Lower lobe of right lung (tissue), 2 donors: ENCODE measurements at places on chromosomes 12 and 14. TPM values are rescaled to one million over a fixed set of nuclear protein-coding genes. Genes with fewer than 3 reads are reported as not detected.

USP15 gene
- total RNA-seq: 91.9 TPM

- no peak for DNase-seq
These were observed 38.6 kb downstream of the GRIN2B start for GRCh38 chr12:13942826-13943225.

DNA sequence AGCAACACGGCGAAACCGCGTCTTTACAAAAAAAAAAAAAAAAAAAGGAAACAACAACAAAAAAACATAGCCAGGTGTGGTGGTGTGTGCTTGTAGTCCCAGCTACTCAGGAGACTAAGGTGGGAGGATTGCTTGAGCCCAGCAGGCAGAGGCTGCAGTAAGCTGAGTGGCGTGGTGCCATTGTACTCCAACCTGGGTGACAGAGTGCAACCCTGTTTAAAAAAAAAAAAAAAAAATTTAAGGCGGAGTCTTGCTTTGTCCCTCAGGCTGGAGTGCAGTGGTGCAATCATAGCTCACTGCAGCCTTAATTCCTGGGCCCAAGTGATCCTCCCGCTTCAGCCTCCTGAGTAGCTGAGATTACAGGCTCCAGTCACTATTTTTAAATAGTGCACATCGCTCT lies 18.2 kb upstream of the FIGNL2 start:
- peak; percentile 10 for DNase-seq

DNA sequence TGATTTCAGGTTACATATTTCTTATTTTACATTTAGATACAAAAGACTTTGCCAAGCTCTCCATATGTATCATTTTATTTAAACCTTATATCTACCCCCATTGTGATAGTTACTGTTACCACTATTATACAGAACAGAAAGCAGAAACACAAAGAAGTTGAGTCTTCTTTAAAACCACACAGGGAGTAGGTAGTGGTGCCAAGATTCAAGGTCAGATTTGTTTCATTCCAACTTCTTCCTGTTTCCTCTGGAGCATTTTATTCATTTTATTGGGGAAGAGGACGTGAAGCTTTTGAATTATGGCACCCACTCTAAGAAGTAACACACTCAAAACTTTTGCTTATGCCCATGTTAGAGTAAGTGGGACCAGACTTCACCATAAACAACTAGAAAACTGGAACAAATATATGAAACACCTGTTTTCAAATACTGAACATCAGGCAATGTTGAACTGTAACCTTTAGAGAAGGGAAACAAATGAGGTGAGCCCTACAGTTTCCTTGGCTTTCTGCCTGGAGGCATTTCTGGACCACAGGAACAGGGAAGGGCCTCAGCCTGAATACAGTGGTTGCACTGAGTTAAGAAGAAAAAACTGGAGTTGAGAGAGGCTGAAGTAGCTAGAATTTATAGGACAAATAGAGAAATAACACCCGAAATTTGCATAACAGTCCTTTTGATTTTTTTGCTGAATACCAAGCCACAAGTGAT lies 160.4 kb upstream of the SSTR1 start:
- no peak for DNase-seq

TAS2R46 gene
- 1.7 TPM for total RNA-seq
